Right cardiac atrium (tissue), 5 donors: ENCODE measurements at places on chromosomes 5 and 9. TPM values are rescaled to one million over a fixed set of nuclear protein-coding genes. Genes with fewer than 3 reads are reported as not detected.

- no peak for DNase-seq
Measured at GRCh38 chr9:22415941-22416691, 30.5 kb upstream of the DMRTA1 start.

The IL6ST gene
- total RNA-seq, result 211 TPM

The RNF183 gene
- total RNA-seq, result not detected

GRCh38 chr9:98241357-98242300 is 13.8 kb downstream of the TBC1D2 start:
- no peak for DNase-seq

DNA sequence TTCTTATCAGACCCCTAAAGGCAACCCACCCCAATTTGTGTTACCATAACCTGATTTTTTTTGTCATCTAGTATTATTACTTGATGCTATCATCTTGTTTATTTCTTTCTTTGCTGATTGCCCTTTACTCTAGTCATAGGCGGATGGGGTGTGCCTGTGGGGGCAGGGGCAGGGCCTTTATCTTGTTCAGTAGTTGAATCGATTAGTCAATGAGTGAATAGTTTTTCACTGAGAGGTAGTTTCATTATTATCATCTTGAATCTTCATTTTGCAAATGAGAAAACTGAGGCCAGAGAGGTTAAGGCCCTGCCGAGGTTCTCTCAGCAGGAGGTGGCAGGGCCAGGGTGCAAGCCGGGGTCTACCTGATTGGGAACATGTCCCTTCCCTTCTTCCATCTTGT is 9.4 kb upstream of the GM2A start:
- no peak for DNase-seq

DNA sequence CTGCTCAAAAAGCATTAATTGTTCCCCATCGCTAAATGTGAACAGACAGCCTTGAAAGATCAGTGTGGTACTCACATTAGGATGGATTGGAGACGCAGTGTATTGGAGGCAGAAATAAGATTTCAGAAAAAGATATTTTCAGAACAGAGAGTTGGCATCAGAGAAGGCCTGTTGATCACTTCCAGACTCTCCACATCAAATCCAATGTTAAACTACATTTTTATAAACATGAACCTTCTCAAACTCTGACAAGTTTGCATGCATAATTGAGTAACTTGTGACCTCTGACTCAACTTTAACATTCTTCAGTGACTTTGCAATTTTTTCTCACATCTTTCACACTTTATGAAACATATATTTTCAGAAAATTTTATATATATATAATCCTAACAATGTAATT is 919.6 kb upstream of the SEMA6A start:
- no peak for DNase-seq

The FCN1 gene
- 1.4 TPM for total RNA-seq

The ARID3C gene
- total RNA-seq, result not detected

The N4BP3 gene
- 0.54 TPM for total RNA-seq

DNA sequence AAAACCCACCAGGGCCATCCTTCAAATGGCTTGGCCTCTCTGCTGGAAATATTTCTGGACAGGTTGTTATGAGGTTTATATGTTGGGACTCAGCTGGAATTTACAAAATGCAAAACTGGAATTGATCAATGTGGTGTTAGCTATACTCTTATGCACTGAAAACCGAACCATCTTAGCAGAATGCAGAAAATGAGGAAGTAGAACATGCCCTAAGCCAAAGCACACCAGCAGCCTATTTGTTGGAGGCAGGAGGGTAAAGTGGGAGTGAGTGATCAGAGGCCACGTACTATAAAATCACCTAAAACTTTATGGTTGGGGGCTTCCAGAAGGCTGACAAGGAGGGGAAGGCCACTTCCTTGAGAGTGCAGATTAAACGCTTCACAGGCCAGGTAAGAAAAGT is 63.6 kb upstream of the C5orf63 start:
- DNase-seq, result no peak

DNA sequence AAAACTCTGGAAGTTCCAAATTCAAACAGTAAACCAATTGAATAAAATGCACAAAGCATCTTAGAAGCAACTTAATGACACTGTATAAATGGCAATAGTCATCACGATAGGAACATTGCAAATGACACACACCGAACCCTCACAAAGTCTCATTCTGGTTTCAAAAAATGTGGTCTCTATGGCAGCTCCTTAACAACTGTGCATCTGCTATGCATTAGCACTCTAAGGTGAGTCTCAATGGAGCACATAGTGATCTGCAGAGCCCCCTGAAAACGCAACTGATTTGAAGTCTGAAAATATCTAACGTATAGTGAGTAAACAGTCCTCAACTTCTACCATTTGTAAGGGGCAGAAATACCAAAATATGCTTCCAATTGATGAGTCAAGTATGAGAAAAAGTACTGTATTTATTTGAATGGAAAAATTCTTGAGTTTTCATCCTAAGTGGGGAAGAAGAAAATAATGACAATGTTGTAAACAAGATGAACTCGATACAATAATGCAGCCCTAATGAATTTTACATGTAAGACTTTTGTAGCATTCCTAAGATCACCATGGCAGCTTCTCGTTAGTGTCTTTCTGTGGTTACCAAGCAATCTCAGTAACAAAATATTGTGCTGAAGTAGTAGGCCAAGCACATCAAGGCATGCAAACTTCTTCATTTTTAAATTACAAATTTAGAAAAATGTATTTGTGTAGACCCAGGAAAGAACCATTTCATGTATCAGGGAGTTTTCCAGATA is 517.5 kb upstream of the FAM174A start:
- DNase-seq, result no peak

GRCh38 chr5:106875591-106876297 is 795.0 kb downstream of the EFNA5 start:
- DNase-seq, result no peak

DNA sequence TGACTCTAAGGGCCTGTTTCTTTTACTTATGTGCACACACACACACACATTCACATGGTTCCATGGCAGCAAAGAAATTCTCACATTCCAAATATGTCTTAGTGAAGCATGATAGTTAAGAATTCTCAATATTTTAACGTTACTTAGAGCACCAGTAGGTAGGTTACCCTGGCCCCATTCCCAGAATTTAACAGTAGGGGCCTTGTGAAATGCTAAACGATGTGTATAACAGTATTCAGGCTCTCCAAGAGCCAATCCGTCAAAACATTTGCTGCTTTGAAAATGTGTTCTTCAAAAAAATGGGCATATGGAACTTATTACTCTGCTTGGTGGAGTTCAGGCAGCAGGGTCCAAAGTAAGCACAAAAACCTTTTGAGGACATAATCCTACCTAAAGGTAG is 93.7 kb upstream of the DAB2 start:
- no peak for DNase-seq

The POMT1 gene
- total RNA-seq, result 17.3 TPM

The MAP3K1 gene
- total RNA-seq, result 8.8 TPM

DNA sequence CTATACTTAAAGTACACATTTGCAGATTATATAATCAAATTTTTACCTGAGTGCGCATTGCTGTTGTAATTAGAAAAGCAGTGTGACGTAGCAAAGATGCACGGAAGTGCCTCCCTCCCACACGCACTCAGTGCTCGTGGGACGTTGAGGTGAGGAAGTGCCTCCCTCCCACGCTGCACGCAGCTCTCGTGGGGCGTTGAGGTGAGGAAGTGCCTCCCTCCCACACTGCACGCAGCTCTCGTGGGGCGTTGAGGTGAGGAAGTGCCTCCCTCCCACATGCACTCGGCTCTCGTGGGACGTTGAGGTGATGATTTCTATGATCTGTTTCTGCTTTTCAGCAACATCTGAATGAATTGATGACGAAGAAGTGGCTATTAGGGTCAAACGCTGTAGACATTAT is 21.0 kb downstream of the EXOC3 start:
- no peak for DNase-seq

DNA sequence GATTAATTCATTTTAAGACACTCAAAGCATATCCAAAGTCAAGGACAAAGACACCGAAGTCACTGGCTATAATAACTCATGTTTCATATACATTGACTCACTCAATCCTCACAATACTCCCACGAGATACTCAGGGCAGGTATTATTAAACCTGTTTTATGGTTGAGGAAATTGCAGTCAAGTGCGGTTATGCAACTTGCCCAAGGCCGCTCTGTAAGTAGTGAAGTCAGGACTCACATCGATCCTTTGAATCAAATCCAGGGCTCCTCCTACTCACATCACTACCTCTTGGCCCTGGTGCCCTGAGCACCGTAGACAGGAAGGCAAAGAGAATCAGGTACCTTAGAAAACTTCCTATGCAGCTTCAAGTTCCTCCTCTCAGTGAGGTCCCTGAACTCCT is 87.8 kb upstream of the APC start:
- no peak for DNase-seq

DNA sequence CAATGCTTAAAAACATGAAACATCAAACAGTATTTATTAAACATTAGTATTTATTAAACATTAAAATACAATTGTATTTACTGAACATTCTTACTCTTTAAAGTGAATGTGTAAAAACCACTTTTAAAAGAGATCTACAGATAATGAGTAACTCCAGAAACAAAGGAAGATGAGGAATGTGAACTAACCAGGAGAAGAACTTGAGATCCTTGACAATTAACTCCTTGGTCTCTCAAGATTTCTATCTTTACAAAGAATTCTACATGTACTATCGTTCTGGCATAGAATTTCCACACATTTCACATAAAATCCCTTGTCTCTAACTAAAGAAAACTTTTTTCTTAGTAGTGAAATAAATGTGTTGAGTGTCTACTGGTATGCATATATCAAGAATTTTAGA is 28.7 kb upstream of the IFNE start:
- no peak for DNase-seq

The TARS1 gene
- 74.5 TPM for total RNA-seq

GRCh38 chr5:124403281-124403680 is 343.2 kb downstream of the ZNF608 start:
- DNase-seq, result peak; percentile 40

The ARHGEF28 gene
- total RNA-seq, result 1.6 TPM
